ENCODE measurements at places on chromosomes 1 and 21. TPM values are rescaled to one million over a fixed set of nuclear protein-coding genes. Genes with fewer than 3 reads are reported as not detected.

Gene CACHD1
- total RNA-seq, result 4.0 TPM

Gene TCHH
- total RNA-seq, result not detected

Gene SERPINC1
- 0.13 TPM for total RNA-seq

Gene DENND2C
- 1.2 TPM for total RNA-seq

Gene GJA8
- not detected for total RNA-seq

Gene CCDC24
- total RNA-seq, result 1.8 TPM

Gene TNNI3K
- not detected for total RNA-seq

Gene OR2L8
- not detected for total RNA-seq

Gene UBASH3A
- not detected for total RNA-seq

Gene SLFNL1
- 1.4 TPM for total RNA-seq

Gene ADAMTS4
- total RNA-seq, result 11.0 TPM

Gene S100A12
- not detected for total RNA-seq

Gene PTPN14
- 26.8 TPM for total RNA-seq

Gene ACTN2
- 1.6 TPM for total RNA-seq

Gene NMNAT2
- total RNA-seq, result under 0.01 TPM

Gene GBP4
- not detected for total RNA-seq

Gene MECR
- total RNA-seq, result 26.8 TPM

Gene HRNR
- total RNA-seq, result not detected

Gene SPATA45
- not detected for total RNA-seq

Measured in epithelial cell of alveolus of lung (primary cell).